ENCODE measurements at places on chromosomes 11 and 22.
A peak's percentile ranks its signal among the peaks of the same experiment; 100 is the strongest.

DNA sequence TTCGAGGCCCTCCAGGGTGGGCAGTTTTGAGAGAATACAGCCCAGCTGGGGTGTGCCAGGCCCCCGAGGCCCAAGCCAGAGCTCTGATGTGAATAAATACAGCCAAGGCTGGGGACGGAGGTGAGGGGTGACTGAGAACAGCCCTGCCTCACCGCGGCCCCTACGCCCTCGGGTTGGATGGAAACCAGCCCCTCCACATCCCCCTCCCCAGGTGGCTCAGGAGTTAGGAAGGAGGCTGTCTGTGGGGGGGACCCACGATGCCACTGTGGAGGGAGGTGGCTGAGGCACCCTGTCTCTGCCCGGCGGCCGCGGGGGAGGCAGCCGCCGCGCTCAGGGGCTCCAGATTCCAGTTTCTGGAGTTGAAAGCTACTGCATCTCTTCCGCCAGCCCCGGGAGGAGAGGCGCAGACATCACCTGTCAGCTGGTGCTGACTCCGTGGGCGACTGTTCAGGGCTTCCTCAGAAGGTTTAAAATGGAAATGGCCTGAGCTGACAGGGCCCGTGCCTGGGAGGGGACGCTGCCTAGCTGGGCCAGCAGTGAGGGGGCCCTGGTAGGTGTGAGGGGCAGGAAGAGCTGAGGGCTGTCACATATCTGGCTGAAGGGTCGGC is 1.4 kb downstream of the FLRT1 start:
- peak; percentile 25 for DNase-seq

DNA sequence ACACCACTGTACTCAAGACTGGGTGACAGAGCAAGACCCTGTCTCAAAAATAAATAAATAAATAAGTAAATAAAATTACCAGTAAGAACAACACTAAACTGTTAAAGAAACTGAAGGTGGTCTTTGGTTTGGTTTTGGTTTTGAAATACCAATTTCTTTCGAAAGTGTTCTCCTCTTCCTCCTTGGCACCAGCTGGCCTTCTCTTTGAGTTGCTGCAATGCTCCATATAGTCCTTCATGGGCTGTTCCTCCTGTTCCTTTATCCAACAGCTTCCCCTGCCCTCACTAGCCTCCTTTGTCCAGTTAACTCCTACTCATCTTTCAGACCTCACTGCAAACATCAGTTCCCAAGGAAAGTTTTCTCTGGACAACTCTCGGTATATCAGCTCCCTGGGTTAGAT is 5.0 kb upstream of the UVRAG start:
- no peak for DNase-seq

- no peak for DNase-seq
Measured at GRCh38 chr22:24185501-24186351, 4.4 kb downstream of the SUSD2 start.

DNA sequence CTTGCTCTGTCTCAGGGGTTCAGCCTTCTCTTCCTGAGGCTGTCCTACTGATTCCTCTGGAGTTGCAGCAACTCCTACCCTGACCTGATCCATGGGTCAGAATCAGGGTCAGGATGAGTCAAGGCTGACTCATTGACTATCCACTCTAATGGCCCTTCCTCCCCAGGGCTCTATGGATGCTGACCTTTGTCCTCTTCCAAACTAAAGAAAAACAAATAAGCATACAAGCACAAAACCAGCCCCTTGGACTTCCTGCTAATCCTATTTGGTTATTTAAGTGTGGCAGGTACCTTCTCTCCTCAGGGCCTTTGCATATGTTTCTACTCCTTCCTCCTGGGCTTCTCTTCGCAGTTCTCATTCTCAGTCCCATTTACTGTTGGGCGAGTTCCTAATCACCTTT is 204.5 kb upstream of the NAV2 start:
- DNase-seq: no peak

GRCh38 chr11:78684377-78684776 is 109.7 kb upstream of the NARS2 start:
- no peak for DNase-seq

DNA sequence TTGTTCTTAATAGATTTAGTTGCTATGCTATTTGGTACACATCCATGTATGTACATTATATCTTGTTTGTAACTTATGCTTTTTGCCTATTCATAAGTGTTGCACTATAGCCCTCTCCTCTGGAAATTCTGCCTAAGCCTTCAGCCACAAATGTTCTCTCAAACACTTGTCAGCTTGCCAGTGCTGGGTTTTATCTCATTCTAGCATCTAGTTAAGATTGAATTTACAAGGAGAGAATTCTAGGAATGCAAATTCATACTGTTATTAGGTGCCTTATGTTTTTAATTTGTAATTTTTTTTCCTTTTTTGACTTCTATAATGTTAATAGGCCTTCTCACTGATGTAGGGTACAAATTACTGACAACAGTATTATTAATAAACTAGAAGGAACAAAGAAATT is 14.6 kb upstream of the CTSC start:
- no peak for DNase-seq

- DNase-seq: no peak
Measured at GRCh38 chr11:27945348-27945747, 162.6 kb downstream of the KIF18A start.

DNA sequence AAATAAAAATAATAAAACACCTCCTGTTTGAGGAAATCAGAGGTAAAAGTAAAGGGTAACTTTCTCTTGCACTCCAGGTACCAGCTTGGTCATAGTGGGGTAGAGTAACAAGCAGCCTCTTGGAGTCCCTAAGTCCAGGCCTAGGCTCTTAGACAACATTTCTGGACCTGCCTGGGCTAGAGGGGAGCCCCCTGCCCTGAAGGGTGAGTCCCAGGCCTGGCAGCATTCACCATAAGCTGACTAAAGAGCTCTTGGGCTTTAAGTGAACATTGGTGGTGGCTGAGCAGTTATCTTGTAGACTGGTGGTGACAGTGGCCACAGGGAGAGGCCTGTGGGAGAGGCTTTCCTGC is 18.6 kb upstream of the OR56A3 start:
- DNase-seq: no peak

- DNase-seq: no peak
Measured at GRCh38 chr11:15901054-15901453, 455.3 kb downstream of the SOX6 start.

DNA sequence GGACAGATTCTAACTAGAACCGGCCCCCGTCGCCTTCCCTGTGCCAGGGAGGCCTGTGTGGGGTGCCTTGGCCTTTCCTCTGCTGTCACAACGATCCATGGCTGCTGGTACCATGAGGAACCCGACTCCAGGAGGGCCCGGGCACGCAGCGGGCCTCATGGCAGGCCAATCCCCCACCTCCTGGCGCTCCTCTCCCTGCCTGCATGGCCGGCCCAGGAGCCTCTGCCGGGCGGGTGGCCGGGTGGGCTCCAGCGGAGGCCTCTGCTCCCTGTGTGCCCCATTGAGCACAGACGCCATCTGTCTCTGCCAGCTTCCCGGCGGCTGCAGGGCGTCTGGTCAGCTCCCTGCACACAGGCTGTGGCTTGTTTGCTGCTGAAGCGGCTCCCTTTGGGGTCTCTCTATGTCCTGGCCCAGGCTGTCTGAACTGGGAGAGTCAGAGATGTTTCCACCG is 86.5 kb downstream of the MYEOV start:
- DNase-seq: peak; percentile 25

DNA sequence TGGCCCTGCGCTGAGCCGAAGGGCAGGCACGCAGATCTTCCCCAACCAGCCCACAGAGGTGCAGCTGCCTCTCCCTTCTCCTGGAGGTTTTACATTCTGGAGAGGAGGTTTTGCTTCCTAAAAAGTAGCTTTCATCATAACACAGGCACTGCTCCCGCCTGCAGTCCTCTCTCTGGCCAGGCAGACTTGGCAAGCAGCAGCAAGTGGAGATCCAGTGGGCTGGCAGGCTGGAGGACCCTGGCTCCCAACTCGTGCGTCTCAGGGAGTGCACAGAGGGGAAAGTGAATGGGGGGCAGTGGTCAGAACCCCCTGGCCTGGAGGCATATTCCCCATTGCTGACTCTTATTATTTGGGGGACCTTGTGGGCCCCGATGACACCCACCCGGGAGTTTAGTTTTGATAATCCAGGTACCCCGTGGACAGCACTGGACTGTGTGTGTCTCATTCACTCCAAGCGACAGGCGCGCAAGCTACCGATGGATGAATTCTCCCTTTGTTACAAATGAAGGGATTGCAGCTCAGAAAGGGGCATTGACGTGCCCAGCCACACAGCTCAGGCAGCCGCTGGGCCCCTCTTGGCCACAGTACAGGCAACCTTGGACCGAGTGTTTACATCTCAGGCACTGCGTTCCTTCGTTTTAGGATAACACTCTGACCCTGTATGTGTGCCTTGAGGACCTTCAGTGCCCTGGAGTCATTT is 1223.9 kb downstream of the BRD1 start:
- no peak for DNase-seq

- DNase-seq: no peak
Measured at GRCh38 chr22:48104102-48104738, 1341.8 kb downstream of the TBC1D22A start.

GRCh38 chr11:69700278-69701140 is 3.3 kb downstream of the FGF19 start:
- peak; percentile 54 for DNase-seq

GRCh38 chr11:112348480-112349029 is 87.9 kb upstream of the PLET1 start:
- DNase-seq: no peak

DNA sequence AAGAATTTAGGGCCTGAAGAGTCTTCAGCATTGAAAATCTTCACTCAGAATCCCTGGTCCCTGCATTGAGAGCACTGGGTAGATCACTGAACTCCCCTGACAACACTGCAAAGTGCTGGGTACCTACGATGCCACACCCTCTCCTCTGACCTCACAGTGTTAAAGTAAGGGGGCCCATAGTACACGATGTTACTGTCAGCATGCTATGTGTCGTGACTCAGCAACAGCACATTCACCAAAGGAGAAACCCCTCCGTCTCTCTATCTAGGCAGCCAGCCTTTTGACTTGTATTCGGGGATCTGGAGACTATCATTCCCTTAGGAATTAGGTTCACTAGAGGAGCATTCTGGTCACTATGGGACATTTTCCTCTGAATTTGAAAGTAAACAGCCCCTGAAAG is 67.4 kb upstream of the PITPNB start:
- no peak for DNase-seq

GRCh38 chr22:23906641-23907040 is 12.5 kb downstream of the MIF start:
- DNase-seq: no peak

DNA sequence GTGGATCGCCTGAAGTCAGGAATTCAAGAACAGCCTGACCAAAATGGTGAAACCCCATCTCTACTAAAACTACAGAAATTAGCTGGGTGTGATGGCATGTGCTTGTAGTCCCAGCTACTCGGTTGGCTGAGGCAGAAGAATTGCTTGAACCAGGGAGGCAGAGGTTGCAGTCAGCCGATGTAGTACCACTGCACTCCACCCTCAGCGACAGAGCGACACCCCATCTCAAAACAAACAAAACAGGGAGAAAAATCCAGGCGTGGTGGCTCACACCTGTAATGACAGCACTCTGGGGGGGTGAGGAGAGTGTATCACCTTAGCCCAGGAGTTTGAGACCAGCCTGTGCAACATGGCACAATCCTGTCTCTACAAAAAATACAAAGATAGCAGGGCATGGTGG is 802.3 kb upstream of the ARHGAP42 start:
- no peak for DNase-seq

- DNase-seq: no peak
Measured at GRCh38 chr22:35812600-35812999, 94.9 kb downstream of the APOL5 start.

GRCh38 chr22:36590441-36591056 is 61.6 kb upstream of the EIF3D start:
- DNase-seq: no peak

- peak; percentile 43 for DNase-seq
Measured at GRCh38 chr11:36108881-36109589, 165.2 kb downstream of the LDLRAD3 start.

DNA sequence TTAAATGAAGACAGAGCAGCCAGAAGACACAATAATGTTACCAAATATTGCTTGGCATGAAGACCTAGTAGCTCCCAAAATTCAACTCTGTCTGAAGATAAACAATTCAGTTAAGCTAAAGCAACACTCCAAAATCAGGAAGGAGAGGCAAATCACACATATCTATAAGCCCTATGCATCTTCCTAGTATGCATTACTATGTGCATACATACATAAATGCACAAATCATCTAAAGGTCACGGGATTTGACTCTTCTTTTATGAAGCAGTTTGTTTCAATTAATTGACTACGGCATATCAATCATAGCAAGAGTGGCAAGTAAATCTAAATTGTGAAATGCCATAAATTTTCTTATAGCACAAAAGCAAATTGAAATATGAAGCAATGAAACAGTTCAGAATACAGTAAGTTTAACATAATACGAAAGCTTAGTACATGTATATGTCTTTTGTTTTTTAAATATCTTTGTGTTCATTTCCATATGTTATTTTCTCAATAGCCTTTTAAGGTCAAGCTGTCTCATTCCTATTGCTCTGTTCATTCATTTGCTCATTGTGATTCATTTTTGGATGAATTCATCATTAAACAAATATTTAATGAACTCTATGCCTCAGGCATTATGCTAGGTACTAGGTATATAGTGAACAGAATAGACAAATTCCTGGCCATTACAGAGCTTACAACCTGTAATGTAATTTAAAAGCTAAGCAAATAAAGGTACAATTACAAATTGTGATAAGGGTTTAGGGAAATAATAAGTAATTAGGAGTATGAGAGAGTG is 540.5 kb downstream of the DLG2 start:
- DNase-seq: no peak

GRCh38 chr22:22720201-22720723 is 75.8 kb downstream of the GGTLC2 start:
- peak; percentile 15 for DNase-seq

DNA sequence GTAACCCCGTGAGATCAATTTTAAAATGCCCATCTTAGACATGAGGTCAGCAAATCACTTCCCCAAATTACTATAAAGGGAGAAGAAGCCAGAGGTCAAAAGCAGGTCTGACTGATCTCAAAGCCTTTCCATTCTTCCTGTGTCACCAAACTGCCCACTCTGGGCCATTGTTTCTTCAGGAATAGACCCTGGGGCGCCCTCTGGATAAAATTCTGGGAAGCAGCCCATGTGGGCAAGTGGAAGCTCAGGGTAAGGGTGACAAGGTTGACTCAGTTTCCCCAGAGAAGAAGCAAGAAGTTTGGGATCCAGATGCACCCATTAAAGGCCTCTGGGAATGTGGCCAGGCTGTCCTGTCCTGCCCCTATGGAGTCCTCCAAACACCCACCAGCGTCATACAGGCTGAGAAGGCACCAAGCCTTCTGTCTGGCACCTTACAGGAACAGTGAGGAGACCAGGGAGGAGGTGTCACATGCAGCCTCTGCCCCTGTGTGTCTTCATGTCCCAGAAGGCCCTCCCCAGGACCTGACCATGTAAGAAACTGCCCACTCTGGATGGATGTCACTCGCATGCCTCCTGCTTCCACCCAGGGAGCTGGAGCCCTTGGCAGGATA is 50.1 kb downstream of the CHST1 start:
- DNase-seq: no peak
